ENCODE measurements at places on chromosomes 6 and 20.

DNA sequence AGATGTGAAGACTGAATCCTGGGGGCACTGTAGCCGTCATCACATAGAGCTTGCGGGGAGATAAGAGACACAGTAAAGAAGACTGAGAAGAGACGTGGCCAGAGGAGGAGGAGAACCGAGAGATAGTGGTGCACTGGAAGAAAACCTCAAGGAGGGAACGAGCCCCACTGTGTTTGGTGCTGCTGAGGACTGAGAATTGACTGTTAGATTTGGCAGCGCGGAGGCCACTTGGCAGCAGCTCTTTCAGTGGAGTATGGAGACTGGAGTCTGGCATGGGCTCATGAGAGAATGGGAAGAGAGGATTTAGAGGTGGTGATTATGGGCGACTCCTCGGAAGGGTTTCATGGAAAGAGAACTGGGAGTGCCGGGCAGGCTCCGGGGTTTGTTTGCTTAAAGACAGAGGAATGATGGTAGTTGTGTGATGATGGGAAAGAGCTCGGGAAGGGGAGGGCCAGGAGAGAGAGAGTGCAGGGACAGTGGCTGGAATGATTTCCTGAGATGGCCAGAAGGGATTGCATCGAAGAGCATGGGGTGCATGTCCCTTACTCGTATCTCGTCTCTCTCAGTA is 18.0 kb downstream of the CDYL start:
- DNase-seq: no peak

GRCh38 chr6:106110164-106110826 is 24.2 kb downstream of the PRDM1 start:
- DNase-seq: no peak

- DNase-seq: no peak
Observed at GRCh38 chr6:1285956-1286355, 25.9 kb upstream of the FOXQ1 start.

- DNase-seq: no peak
Observed at GRCh38 chr6:153856929-153857376, 182.1 kb upstream of the OPRM1 start.

DNA sequence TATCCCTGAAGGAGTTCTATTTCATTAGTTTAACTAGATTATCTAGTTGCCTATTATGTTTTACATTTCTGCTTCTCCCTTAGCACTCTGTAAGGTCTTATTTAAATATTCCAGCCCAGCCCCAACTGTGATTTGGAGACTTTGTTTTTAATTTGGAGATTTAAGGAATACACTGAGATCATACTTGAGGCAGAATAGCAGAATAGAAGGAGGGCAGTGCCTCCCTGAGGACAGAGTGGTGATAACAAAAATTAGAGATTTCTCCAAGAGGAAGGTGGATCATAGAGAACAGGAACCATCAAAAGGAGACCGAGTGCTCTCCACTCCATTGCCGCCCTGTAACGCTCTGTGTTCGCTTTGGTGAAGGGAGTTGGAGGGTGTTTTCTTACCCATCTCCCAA is 14.8 kb upstream of the CD164 start:
- DNase-seq: no peak

DNA sequence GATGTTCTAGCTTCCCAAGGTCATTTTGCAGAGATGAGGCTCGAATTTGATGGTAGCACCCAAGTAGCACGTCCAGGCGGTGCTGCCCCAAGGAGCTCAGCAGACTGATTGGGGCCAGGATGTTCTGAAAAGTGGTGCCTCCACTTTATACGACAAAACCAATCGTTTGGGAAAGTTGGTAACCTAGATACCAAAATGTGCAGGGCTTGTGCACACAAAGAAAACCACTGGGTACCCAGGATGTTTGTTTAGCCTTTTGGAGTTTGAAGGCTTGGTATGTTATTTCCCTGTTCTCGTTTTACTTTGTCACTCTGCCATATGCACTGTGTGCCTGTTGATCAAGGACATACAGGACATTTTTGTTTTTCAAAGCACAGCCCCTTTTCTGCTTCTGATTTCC is 40.7 kb upstream of the PBOV1 start:
- DNase-seq: no peak

- DNase-seq: no peak
Observed at GRCh38 chr6:47187893-47188587, 121.7 kb downstream of the TNFRSF21 start.

All from RKO (cell line).